ENCODE measurements at places on chromosomes 1 and 21. TPM values are rescaled to one million over a fixed set of nuclear protein-coding genes. Genes with fewer than 3 reads are reported as not detected.

Gene LRRC53
- not detected for total RNA-seq

Gene DENND2C
- 9.2 TPM for total RNA-seq

Gene DMAP1
- total RNA-seq, result 15.3 TPM

Gene NLRP3
- not detected for total RNA-seq

Gene RASSF5
- total RNA-seq, result 0.11 TPM

Gene APH1A
- 146 TPM for total RNA-seq

Gene RAD54L
- 0.65 TPM for total RNA-seq

Gene TCHHL1
- total RNA-seq, result not detected

Gene BSND
- not detected for total RNA-seq

Gene FAM72D
- total RNA-seq, result 0.65 TPM
